ENCODE measurements at places on chromosomes 3 and 15.

- DNase-seq: no peak
Measured at GRCh38 chr3:136728918-136729317, 23.3 kb downstream of the STAG1 start.

DNA sequence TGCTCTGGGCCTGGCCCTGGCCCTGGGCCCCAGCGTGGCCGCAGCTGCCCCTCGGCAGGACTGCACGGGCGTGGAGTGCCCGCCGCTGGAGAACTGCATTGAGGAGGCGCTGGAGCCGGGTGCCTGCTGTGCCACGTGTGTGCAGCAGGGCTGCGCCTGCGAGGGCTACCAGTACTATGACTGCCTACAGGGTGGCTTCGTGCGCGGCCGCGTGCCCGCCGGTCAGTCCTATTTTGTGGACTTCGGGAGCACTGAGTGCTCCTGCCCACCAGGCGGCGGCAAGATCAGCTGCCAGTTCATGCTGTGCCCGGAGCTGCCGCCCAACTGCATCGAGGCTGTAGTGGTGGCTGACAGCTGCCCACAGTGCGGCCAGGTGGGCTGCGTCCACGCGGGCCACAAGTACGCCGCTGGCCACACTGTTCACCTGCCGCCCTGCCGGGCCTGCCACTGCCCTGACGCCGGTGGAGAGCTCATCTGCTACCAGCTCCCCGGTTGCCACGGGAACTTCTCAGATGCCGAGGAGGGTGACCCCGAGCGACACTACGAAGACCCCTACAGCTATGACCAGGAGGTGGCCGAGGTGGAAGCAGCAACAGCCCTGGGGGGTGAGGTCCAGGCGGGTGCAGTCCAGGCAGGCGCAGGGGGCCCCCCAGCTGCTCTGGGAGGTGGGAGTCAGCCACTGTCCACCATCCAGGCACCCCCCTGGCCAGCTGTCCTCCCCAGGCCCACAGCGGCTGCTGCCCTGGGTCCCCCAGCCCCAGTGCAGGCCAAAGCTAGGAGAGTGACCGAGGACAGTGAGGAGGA is 21.7 kb downstream of the FBLN2 start:
- DNase-seq: no peak

DNA sequence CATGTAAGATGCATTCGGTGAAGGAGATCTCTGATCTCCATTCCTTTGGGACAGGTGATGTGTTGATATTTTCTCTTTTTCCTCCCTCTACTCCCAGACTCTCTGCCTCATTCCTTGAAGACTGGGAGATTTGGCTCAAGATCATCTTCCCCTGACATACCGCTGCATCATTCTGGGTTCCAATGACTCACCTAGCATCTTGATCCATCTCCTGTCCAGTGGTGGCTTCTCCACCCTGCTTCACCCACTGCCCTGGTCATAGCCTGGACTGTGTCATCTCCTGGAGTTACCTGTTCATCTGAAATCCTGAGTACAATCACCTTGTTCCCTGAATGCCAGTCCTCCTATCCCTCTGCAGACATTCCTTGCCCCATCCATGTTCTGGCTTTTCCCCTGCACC is 57.4 kb upstream of the TRAK1 start:
- no peak for DNase-seq

- DNase-seq: peak; percentile 9
Measured at GRCh38 chr3:71710906-71711494, 14.2 kb downstream of the EIF4E3 start.

All from NCI-H524 treated with DMSO at 0.1 percent for 48 hours (cell line).